Common myeloid progenitor, CD34-positive (primary cell): ENCODE measurements at places on chromosomes 1 and 21.

GRCh38 chr1:160064746-160065145 lies 5.2 kb downstream of the KCNJ10 start:
- peaks cover 6% of the 10 kb centered on the region for H3K27me3 ChIP-seq
- H3K4me3 ChIP-seq, result no peak overlapping the region
- no peak overlapping the region for H3K27ac ChIP-seq
- no peaks in the 10 kb centered on the region for H3K36me3 ChIP-seq
- no peaks in the 10 kb centered on the region for H3K4me1 ChIP-seq

DNA sequence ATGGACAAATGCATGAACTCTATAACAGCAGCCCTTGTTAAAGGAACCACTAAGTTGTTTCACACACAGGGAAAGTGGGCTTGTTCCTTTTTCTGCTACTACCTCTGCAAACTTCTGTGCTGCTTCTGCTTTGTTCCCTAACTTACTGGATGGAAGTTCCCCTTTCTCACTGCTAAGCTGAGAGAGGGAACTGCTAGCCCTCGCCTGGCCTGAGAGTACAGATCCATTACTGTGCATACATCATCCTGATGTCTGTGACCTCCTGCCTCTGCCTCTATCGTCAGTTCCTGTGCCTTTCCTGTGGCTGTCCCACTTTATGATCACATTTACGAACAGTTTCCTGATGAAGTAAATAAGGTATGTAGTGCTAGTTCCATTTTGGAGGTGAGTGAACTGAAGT lies 3.5 kb downstream of the GNAT2 start:
- no peaks in the 10 kb centered on the region for H3K36me3 ChIP-seq
- peaks cover 33% of the 10 kb centered on the region for H3K4me1 ChIP-seq
- DNase-seq, result peak; percentile 92
- H3K27ac ChIP-seq, result peak overlapping the region; percentile 66

DNA sequence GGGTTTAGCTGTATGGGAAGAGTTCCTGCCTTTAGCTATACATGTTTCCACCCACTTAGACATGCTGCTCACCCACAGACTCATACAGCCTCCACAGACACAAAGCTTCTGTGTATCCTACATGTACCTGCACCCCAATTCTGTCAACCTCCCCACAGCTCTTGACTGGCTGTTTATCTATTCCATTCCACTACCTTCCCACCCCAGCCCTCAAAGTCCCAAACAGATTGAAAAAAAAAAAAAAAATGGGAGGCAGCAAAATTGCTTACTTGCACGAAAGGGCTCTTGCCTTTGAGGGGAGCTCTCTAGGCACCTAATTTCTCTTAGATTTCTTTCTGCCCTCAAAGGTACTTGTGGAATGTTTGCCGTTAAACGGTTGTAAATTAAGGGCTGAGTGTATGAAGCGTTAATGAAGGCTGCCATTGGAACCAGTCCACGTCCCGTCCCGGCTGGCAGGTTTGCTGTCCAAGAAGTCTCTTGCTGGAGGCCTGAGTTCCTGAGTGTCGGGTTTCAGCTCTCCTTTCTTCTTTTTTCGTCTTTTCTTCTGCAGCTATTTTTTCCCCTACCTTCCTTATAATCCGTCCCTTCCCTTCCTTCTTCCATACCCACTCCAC lies 43.6 kb downstream of the PBX1 start:
- no peaks in the 10 kb centered on the region for H3K27me3 ChIP-seq
- peak overlapping the region; percentile 64 for H3K4me3 ChIP-seq
- H3K36me3 ChIP-seq, result peaks cover 2% of the 10 kb centered on the region
- DNase-seq, result no peak
- peaks cover 6% of the 10 kb centered on the region for H3K4me1 ChIP-seq
- H3K27ac ChIP-seq, result peak overlapping the region; percentile 69

DNA sequence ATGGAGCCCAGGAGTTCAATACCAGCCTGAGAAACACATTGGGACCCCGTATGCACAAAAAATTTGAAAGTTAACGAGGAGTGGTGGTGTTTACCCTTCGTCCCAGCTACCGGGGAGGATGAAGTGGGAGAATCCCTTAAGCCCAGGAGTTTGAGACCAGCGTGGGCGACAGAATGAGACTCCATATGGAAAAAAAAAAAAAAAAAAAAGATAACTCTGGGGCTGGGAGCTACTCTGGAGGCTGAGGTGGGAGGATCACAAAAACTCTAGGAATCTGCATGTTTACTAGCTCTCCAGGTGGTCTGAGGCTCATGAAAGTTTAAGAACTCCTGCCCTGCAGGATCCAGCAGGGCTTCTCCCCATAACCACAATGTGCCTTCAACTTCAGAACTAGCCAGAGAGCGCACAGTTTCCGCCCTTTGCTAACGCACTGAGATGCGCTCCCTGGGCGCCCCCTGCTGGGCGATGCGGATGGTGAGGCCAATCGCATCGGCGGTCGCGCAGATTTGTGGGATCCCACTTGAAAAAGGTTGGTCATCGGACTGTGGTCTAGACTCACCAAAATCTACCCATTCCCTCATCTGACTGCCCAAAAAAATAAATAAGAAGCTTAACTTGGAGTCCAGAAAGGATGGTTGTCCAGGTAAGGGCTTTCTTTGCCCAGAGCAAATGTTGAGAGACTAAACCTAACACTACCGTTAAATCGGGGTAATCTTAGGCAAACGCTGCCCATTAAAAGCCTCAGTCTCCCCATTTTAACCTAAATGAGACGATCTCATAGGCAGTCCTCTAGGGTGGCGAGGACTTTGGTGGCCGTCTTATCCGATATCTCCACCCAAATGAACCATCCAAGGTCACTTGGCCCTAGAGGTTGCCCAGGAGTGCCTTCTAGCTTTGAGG lies 8.8 kb downstream of the ZNF683 start:
- H3K27me3 ChIP-seq, result peaks cover 32% of the 10 kb centered on the region
- H3K4me3 ChIP-seq, result no peak overlapping the region
- peak; percentile 94 for DNase-seq
- peaks cover 34% of the 10 kb centered on the region for H3K4me1 ChIP-seq
- no peaks in the 10 kb centered on the region for H3K36me3 ChIP-seq

DNA sequence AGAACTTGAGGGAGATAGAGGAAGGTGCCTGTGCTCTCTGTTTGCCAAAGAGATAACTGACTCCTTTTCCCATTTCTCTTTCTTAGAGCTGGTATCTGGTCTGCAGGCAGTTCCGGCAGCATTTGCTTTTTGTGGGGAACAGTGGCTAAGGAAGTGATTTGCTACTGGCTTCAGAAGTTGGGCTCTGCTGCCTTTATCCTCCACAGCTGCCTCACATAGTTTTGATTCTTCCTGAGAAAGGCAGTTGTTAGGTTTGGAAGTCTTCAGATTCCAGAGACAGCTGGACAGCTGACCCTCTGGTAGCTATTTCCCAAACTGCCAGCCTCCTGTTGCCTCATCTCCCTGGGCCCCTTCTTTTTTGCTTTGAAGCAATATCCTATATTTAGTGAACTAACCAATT lies 62.6 kb upstream of the MACF1 start:
- H3K27me3 ChIP-seq, result no peaks in the 10 kb centered on the region
- no peak overlapping the region for H3K27ac ChIP-seq
- DNase-seq, result no peak
- no peaks in the 10 kb centered on the region for H3K4me1 ChIP-seq

- H3K27me3 ChIP-seq, result no peaks in the 10 kb centered on the region
- H3K27ac ChIP-seq, result no peak overlapping the region
- H3K4me3 ChIP-seq, result no peak overlapping the region
- no peak for DNase-seq
- peaks cover 49% of the 10 kb centered on the region for H3K36me3 ChIP-seq
Observed at GRCh38 chr1:155392898-155393411, 72.3 kb downstream of the RUSC1 start.

DNA sequence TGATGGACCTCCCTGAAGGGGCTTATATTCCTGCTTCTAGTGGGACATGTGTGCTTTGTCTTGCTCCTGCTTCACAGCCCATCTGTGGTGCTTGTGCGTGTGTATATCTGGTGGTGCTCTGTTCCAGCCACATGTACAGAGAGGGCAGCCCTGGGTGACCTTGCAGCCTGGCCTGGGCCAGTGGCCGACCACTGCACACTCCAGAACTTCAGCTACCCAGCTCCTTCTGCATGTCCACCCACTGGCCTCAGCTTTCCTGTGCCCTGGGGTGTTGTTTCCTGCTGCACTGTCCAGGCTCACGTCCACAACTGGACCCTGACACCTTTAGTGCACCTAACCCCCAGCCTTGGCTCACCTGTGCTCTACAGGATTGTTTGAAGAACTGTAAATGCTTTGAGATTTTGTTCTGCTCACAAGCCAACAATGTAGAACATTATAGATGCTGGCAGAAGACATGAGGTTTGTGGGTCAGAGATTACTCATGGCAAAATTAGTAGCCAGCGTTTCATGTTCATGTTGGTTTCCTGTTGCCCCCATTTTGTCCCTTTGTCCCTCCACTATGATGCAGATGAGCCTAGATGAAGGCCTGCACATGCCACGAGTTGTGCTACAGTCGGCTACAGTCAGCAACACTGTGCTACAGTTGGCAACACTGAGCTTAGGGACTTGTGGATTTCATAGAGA lies 5.3 kb upstream of the S100B start:
- no peak overlapping the region for H3K27ac ChIP-seq
- H3K27me3 ChIP-seq, result no peaks in the 10 kb centered on the region
- H3K4me3 ChIP-seq, result no peak overlapping the region
- DNase-seq, result no peak
- no peaks in the 10 kb centered on the region for H3K36me3 ChIP-seq
